ENCODE measurements at places on chromosomes 2 and 18.

- DNase-seq: no peak
Measured at GRCh38 chr2:22930781-22931180, 454.2 kb upstream of the KLHL29 start.

GRCh38 chr2:106566050-106566449 is 78.9 kb downstream of the CD8B2 start:
- DNase-seq: peak; percentile 18

- peak; percentile 48 for DNase-seq
Measured at GRCh38 chr2:36607947-36608346, 10.0 kb upstream of the FEZ2 start.

DNA sequence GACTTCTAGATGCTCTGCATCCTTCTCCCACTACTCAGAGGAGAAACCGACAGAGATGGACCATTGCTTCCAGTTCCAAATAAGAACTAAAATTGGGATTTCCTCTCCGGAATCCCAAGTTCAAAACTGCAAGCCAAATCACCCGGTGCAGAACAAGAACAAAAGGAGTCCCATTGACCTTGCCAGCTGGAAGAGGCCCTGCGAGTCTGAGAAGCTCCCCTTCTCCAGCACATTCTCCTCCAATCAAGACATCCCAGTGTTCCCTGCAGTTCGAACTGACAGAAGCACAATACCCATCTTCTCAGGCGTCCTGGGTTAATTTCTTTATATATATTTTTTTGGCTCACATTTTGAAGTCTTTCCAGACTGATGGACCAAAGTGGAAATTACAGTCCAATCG is 195.3 kb upstream of the MEIS1 start:
- DNase-seq: no peak

DNA sequence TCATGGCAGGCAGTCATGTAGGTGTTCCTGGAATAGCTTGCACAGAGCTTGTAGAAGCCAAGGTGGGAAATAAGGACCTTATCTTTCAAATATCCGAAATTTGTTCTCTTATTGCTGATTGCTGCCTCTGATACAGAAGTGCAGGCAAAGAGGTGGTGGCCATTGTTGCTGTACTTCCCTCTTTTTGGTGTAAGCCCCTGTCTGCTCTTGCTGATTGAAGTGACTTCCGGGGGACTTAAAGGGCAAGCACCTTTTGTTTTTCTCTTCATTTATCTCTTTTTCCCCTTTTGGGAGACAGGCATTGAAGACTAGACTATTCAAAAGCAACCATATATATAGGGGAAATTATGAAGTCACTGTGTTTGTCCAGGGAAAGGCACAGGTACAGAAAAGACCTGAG is 131.6 kb upstream of the OTX1 start:
- no peak for DNase-seq

- DNase-seq: no peak
Measured at GRCh38 chr2:72109904-72110303, 37.8 kb downstream of the CYP26B1 start.

- DNase-seq: no peak
Measured at GRCh38 chr2:227038550-227039189, 125.3 kb downstream of the COL4A4 start.

DNA sequence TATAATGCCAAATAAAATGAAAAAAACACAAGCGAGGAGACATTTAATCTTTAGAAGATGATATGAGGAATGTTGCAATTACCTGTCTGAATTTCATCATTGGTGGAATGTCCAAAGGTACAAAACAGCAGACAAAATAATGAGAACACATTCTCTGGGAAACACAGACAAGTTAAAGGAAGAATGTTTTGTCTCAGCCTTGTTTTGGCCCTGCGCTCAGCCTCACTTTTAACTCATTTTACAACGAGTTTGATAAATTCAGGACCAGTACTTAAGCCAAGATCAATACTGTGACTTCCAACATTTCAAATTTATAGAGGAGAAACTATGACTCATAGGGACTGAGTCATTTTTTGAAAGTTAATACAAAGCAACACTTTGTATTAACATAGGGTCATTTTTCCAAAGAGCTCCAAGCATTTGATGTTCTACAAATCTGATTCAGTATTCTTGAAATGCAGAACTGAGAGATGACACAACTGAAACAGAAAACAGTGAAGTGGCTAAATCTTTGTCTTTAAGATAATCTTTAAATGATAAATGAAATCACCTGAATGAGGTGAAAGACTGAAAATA is 833.2 kb upstream of the CHAC2 start:
- peak; percentile 89 for DNase-seq

DNA sequence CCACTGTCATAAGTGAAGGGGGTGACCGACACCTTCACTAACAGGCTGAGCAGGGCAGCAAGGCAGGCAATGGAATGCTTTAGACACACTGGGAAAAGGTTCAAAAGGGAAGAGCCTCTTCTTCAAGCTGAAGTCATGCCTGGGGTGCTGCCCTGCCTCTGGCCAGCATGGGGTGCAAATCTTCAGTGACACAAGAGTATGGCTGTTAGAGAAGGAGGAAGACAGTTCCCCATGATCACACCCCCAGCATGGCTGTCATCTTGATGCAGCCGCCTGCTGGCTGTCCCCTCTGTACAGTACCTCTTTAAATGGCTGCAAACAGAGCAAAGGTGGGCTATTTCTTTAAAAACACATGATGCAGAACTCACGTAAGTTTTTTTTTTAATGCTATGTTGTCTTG is 71.9 kb downstream of the INPP4A start:
- DNase-seq: no peak

- DNase-seq: no peak
Measured at GRCh38 chr2:101017371-101017770, 15.3 kb downstream of the RPL31 start.

DNA sequence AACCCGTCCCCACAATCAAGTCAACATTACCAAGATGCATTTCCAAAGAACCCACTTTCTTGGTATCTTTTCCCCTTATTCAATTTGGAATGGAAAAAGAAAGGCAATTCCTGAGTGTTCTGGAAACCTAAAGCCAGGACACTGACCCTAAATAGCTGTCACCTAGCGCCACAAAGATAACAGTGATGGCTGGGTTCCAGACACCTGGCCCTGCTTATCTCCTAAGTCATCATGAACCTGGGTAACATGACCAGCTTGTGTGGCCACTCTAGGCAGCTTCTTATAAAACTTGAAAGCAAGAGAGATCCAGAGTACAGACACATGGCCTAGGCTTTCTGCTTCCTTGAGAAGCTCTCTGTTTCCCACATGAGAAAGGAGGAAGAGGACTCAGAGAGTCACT is 95.4 kb downstream of the BOD1L2 start:
- DNase-seq: no peak

DNA sequence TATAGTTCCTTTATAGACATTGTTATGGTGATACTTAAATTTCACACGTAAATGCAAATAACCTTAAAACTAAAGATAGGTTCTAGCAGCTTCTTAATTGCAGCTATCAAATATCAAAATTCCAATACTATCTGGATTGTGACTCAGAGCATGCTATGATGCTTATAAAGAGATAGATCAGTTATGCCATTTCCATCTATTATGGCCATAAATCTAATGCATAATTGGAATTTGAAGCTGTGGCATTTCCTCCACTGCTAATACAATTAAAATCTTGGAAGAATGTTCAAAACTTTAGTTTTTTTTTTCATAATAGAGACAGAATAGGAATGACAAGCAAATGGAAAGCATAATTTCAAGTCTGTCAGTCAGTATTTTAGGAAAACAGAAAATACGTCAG is 220.8 kb upstream of the GALNT5 start:
- no peak for DNase-seq

- no peak for DNase-seq
Measured at GRCh38 chr18:45723567-45724355, at the start of gene SLC14A1. Gene SLC14A1, plus strand, starts transcription at chr18:45724181. Its CDS starts 6,140 bp downstream, at chr18:45730321.

GRCh38 chr2:96113367-96113677 is 3.0 kb downstream of the ADRA2B start:
- no peak for DNase-seq

DNA sequence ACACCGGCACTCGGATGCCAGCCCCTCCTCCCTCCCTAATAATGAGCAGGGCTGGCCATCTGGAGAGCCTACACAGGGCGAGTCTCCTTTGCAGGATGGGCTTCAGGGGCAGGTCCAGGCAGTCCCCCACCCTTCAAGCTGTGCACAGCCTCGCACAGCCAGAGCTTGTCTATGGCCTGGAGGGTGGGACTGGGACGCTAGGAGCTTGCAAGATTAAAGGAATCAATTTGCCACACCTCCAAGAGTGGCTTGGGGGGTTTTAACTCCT is 43.9 kb upstream of the OTOF start:
- no peak for DNase-seq

DNA sequence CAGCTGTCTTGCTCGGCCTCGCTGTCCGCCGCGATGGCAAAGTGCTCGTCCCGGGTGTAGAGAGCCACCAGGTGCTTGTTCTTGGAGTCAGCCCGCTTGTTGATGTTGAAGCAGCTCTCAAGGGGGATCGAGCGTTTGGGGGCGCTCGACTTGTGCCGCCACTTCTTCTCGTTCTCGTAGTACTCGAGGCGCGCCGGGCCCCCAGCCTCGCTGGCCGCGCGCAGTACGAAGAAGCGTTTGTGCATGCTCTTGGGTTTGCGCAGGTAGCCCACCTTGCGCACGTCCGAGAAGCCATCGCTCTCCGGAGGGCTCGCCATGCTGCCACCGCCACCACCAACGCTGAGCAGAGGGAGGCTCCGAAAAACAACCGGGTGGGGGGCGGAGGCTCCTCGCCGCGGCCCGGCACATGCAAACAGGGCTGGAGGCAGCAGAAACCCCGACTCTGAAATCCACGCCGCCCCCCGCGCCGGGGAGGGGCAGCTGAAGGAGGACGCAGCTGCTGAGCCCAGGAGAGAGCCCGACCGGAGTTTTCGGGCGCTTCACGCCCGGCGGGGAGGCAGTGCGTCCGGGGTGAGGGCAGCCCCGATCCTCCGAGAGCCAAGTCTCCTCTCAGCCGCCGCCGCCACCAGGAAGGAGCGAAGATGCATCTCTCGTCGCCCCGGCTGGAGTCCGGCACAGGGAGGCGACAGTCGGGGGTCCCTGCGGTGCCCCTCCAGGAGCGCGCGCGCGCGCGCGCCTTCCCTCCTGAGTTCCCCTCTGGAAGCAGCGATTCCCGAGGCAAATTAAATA is 1.0 kb downstream of the IRS1 start:
- DNase-seq: peak; percentile 38

- DNase-seq: no peak
Measured at GRCh38 chr2:204170411-204170810, 233.8 kb downstream of the ICOS start.

DNA sequence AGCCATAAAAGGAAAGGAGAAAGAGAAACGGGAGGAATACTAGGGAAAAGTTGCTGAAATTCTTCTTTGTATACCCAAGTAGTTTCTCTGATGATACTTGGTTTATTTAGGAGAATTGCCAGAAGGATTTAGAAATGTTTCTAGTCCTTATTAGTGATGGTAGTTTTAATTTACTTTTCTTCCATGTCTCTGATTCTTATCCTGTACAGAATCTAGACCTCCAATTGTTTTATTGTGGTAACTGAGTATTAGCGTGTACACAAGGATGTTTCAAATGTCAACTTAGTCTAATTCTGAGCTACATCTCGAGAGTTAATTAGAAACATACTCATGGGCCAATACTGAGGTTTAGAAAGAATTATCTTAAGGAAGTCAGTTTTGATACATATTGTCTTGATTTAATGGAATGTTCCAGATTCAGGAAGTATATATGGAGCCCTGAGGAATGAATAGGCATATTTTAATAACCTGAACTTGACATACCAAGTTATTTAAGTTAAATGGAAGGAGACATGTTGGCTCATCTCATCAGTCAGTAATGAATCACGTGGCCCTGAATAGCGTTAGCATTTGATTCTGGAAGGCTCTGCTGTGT is 219.6 kb downstream of the LTBP1 start:
- no peak for DNase-seq

DNA sequence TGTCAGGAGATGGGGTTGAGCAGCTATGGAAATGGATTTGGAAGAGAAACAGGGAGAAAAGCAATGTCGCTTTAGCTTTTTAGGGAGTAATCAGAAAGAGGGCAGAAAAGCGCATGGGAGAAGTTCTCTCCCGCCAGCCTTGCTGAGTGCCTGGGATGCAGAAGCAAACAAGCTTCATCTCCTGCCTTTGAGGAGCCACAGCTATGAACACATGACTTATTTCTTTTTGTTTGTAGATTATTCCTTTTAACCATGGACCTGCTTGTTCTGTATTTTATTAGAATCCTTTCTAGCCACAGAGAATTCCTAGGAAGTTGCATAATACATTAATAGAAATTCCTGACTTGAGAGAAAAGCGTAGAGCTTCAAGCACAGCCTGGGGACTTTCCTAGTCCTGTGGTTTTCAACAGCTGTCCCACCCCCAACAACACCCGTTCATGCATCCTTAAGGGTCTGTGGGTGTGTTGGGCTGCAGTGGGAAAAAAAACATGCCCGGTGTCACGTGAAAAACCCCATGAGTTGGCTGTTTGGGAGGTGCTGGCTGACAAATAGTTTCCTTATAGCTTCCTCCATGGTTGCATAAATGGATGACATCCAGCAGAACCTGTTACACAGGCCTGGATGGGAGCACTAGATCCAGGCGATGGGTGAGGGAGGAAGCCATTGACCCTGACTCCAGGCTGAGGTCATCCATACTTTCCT is 14.9 kb downstream of the SLC9A4 start:
- DNase-seq: peak; percentile 98

GRCh38 chr18:67411116-67411515 is 105.4 kb downstream of the DSEL start:
- DNase-seq: no peak

DNA sequence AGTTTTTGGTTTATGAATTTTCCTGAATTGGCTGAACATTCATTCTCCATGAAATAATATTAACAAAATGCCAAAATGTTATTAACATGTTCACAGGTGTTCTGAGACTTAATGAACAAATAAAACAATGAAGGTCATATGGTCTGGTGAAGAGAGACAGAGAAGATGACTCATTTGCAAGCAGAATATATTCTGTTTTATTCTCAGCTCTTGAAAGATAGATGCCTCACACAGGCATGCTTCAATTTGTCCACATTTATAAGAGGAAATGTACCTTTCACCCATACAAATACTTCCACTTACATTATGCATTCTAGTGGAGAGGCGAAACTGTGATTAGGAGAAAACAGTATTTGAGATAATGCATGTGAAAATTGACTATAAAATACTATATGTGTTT is 75.4 kb upstream of the PGAP1 start:
- peak; percentile 26 for DNase-seq
